Stimulated activated CD8-positive, alpha-beta memory T cell treated with anti-CD3 and anti-CD28 coated beads, Interleukin-12 subunit alpha, Interleukin-12 subunit beta, amount 100 ng/mL, for 4 hours (primary cell): ENCODE measurements at places on chromosomes 5 and 9.

DNA sequence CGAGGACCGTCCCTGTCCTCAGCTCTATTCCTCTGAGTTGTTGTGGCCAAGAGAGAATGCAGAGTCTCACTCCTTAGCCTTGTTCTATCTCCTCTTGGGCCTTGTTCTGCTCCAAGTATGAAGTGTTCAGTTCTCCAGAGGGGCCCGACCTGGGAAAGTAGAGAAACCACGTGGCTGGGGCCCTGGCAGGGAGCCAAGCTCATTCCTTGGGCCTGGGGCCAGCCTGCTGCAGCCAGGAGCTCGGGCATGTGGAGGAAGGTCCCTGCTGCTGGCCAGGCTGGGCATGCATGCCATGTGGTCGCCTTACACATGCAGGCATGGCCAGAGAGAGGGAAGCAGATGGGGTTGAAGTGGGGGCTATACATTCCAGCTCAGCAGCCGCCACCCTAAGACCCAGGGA, 60.7 kb downstream of the COL27A1 start:
- no peak for DNase-seq

- DNase-seq: no peak
Measured at GRCh38 chr5:108094800-108095199, 287.1 kb downstream of the FBXL17 start.

- no peak for DNase-seq
Measured at GRCh38 chr5:114467729-114468128, 105.9 kb downstream of the KCNN2 start.

- no peak for DNase-seq
Measured at GRCh38 chr5:172861461-172861860, 27.4 kb downstream of the ERGIC1 start.

DNA sequence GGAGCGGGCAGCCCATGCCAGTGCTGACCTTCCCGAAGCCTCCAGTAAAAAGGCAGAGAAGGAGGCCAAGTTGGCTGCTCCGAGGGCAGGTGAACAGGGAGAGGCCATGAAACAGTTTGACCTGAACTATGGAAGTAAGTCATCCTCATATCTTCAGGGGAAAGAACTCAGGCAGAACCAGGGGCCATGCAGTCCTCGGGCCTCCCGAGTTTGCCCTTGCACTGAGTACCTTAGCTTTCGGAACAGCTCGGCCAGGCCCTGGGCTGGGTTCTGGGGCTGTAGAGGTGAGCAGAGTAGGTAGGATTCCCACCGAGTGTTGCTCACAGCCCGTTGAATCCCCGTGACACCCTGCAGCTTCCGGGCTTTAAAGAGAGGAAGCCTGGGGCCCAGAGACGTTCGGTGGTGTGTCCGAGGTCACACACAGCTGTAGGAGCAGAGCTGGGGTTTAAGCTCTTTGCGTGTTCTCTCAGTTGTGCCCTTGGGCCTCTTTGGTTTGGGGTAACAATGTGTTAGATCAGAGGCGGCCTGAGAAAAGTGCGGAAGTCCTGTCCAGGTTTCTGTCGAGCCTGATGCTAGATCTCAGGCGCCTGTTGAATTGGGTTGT, 24.8 kb upstream of the POMT1 start:
- no peak for DNase-seq

DNA sequence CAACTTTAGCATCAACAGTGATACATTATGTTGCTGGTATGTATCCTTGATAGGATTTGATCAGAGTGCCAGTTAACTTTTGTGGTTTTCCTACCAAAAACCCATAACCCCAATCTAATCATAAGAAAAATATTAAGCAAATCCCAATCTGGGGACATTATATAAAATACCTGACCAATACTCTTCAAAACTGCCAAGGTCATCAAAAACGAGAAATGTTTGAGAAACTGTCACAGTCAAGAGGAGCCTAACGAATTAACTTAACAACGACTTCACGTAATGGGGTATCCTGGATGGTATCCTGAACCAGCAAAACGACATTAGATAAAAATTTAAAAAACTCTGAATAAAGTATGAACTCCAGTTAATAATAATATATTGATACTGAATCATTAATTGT, 51.7 kb upstream of the SRFBP1 start:
- no peak for DNase-seq

GRCh38 chr5:118778941-118779340, 209.4 kb downstream of the DTWD2 start:
- no peak for DNase-seq

- DNase-seq: no peak
Measured at GRCh38 chr9:75184471-75184870, 96.2 kb downstream of the OSTF1 start.

DNA sequence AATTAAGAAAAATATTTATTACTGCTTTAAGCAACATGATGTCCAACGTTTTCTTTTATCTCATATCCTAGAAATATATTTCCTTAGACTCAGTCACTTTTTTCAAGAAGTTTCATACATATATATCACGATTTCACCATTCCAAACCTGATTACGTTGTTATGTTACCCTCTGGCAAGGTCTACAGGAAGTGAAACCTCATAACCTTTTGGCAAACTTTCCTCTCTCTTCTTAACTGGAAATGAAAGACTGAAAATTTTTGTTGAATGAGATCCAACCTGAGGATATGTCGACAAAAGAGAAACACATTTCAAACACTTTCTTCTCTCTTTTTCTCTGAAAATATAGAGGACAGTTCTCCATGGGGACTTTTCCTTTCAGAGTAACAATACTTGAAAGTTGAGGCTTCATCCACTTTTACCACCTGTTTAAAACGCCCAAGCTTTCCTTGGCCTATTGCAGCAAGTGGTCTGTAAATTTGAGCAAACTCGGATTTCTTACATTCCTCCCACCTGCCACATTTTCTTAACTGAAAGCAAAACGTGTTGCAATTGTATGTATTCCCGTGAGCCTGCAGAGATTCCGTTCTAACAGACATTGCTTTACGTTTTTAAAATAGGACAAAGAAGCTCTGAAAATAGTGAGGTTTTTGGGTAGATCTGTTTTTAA, 298.1 kb downstream of the CETN3 start:
- no peak for DNase-seq

GRCh38 chr5:90983148-90983547, 400.0 kb downstream of the ARRDC3 start:
- no peak for DNase-seq

DNA sequence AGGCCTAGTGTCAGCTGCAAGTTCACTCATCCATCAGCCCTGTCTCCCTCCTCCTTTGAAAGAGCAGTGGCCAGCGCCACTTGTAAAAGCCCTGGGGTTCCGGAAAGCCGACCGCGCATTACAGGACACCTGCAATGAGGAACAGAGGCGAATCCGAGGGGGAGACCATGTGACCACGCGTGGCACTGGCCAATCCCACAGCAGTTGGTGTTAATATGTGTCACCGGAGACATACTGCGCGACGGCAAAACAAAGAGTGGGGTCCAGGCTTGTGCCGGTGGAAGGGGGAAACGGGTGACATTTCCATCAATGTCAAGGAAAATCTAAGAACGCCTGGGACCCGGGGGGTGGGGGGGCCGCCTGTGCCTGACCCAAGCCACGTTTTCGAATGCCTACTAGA, 480.8 kb downstream of the SPATA31A7 start:
- DNase-seq: no peak

GRCh38 chr5:54098267-54098666, 212.1 kb downstream of the ARL15 start:
- no peak for DNase-seq

DNA sequence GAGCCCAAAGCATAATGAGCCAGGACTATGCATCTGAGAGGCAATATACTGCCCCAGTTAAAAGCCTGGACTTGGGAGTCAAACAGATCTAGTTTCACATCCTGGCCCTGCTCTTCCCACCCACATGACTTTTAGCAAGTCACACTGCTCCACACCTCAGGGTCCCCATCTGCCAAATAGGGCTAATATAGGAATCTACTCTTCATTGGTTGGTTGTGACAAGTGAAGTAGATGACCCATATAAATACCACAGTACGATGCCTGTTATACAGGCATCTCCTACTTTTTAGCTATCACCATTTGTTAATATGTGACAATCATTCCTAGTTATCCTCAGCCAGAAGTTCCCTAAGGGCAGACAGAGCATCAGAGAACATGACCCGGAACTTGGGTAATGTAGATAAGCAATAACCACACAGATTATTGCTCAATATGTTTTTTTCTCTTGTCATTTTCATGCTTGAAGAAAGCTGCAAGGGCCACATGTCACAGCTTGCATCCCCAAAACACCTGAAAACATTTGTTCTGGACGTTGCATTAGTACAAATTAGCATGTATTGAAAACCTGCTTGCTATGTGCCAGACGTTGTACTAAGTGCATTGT, 20.4 kb downstream of the ADAM19 start:
- DNase-seq: no peak

- no peak for DNase-seq
Measured at GRCh38 chr5:128085413-128085812, 1.8 kb downstream of the SLC12A2 start.

- DNase-seq: no peak
Measured at GRCh38 chr5:135761746-135762145, 72.7 kb upstream of the SLC25A48 start.

DNA sequence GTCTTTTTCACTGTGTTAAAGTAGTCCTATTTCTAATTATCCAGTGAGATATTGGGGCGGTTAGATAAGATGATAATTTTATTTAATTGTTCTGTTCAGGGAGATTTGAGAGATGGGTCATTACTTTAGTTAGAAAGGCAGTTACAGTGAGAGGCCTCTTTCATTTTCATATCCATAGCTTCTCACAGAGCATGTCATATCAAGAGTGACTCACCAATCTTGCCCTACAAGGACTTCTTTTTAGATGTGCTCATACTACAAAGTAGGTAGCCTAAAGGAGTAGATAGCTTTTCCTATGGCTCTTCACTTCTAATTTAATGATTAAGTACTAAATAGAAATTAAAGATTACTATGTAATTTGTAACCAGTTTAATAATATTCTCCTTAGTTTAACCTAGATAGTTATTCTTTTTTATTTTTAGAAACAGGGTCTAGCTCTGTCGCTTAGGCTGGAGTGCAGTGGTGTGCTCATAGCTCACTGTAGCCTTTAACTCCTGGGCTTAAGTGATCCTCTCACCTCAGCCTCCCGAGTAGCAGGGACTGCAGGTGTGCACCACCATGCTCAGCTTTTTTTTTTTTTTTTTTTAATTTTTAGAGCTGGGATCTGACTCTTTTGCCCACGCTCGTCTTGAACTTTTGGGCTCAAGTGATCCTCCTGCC, 71.0 kb downstream of the FER start:
- DNase-seq: no peak

GRCh38 chr5:178293400-178293799, 60.8 kb upstream of the PHYKPL start:
- no peak for DNase-seq

GRCh38 chr5:109689740-109690241, at the start of gene MAN2A1:
Gene MAN2A1 (plus strand): TSS chr5:109689927. CDS start chr5:109690418, 491 bp downstream.
- DNase-seq: peak; percentile 72

DNA sequence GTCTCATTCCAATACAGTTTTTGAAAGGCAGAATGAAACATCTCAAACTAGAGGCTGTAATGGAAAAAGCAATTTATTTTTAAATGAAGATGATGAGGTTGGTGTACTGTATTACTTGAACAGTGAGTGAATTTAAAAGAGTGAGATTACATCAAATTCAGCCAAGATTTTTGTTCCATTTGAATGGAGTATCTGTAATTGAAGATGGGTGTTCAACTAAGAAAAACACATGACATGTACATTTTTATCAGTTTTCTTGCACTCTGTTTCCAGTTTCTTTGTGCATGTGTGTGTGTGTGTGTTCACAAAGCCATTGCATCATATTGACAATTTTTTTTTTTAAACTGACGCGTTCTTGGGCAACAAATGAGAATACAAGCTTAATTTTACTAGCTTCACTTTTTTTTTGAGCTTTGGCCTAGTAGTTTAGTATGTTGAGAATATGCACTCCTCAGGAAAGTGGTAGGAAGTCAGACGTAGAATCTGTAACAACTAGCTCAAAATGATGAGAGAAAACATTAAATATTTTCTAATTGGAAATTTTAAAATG, 243.5 kb downstream of the MAST4 start:
- no peak for DNase-seq

DNA sequence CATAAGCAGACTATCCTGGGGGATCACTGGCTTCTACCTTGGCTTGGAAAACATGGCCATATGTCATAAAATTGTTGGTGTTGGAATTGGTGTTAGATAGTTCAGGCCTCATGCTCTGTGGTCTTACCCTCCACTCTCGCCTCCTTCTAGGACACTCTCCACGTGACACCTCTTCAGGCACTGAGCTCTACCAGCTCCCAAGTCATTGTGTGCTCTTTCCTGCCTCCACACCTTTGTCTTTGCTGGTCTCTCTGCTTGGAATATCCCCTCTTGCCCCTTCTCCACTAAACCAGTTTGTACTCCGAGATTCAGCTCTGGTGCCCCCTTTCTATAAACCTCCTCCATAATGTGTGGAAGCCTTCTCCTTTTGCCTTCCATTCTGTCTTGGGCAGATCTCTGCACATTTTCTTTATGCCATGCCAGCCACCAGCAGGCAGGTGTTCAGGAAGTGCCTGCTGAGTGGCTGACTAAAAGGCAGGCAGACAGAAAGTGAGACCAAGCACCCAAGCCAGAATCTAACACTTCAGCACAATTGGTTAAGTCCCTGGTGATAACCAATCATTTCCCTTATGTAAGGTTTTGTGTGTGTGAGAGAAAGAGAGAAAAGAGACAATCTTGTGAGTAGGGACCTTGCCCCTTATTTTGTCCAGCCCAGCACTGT, 37.7 kb downstream of the SAR1B start:
- no peak for DNase-seq

GRCh38 chr5:143040622-143041021, 270.4 kb downstream of the ARHGAP26 start:
- DNase-seq: no peak

DNA sequence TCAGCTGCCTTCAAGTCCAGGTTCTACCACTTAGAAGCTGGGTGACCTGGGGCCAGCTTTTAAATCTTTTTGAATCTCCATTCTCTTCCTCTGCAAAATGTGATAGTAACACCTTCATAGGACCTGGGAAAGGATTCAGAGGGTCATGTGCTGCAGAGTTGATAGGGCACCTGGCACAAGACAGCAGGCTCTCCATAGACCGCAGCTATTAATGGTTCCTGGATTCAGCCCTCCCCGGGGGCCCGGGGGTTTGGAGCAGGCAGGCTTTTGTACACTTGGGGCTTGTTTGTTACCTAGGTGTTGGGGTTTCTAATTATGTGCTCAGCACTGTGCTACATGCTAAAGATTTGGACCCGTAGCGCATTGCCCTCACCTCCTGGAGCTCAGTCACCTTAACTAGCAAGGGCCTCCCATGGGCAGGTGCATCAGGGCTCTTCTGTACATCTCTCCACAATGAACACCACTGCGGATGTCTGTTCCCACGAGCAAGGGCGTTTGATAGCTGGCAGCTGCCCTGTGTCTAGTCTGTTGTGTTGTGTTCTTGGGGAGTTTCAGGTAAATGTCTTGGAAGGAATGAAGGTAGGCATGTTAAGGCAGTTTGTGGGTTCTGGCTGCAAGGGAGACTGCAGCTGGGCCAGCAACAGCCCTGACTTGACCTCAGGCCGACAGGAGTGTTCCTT, 12.1 kb downstream of the PRRC2B start:
- DNase-seq: no peak

GRCh38 chr5:96079075-96079474, 117.4 kb upstream of the ELL2 start:
- no peak for DNase-seq

- no peak for DNase-seq
Measured at GRCh38 chr5:174295702-174296436, 250.4 kb downstream of the NSG2 start.
